HFFc6 (cell line): ENCODE measurements at places on chromosomes 6 and 20.

DNA sequence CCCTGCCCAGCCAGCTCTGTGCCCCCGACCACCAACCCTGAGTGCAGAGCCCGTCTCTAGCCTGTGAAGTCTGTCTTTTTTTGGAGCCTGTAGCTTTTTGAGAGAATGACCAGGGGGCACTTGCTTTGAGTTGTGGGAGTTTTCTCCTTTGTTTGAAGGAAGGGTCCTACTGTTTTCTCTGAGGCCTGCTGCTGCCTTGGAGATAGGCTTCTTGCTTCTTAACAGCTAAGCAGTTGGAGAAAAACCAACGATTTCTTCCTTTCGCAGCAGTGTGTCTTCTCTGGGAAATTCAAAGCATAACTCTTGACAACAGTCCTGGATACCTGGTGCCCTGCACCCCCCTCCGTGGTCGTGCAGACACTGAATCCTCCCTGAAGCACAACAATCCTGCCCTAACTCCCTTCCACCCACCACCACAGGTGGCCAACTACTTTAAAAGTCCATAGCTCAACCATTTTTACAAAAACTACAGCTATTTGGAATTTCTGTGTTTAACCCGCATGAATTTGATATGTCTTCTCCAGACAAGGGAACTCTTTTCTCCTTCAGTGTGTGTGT, 61.0 kb downstream of the FAM50B start:
- DNase-seq, result no peak

DNA sequence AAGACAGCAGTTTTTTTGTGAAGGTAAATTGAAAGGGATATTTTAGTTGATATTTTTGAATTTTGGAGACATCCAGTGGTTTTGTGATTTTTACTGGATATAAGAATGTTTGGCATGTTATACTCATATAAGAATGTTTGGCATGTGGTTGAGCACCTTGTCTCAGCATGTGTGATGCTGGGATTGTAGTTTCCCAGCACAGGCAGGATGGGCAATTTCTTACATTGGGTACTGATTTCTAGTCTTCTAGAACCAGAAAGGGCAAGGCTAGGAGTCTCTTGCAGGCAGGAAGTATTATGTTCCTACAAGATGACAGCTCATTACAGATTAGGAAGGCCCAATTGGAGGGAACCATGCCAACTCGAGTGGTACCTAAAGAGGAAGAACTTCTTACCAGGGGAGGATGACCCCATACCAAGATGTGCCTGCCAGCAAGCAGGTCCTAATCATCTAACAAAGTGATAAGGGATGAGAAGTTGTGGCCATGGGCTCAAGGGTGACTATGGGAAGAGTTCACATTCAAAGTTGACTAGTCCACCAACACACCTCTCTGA, 377.8 kb downstream of the UTRN start:
- no peak for DNase-seq

DNA sequence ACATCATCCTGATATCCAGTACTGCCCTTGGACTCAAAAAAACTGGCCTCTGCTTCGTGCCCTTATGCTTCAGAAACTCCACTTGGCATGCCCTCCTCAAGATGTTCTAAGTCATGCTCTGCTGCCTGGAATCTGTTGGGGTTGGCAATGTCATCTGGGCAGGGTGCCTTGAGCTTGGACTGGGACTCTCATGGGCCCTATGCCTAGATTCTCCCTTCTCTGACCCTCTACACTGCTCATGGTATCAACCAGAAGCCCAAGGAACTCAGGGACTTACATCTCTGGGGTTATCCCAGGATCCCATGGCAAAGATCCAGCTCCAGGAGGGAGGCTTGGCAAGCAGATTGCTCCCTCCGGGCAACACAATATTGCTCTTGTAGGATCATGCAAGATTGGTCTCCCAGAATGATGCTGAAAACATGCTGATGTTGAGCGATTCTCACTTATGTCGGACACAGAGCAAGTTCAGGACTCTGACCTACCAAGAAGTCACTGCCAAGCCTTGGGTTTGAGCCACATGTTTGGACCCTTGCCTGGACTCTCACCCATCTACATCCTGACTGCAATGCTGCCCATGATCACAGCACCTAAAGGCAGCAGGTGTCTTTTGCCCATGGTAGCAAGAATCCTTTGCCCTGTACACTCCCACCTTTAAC, 88.8 kb downstream of the ADAT2 start:
- DNase-seq, result no peak

DNA sequence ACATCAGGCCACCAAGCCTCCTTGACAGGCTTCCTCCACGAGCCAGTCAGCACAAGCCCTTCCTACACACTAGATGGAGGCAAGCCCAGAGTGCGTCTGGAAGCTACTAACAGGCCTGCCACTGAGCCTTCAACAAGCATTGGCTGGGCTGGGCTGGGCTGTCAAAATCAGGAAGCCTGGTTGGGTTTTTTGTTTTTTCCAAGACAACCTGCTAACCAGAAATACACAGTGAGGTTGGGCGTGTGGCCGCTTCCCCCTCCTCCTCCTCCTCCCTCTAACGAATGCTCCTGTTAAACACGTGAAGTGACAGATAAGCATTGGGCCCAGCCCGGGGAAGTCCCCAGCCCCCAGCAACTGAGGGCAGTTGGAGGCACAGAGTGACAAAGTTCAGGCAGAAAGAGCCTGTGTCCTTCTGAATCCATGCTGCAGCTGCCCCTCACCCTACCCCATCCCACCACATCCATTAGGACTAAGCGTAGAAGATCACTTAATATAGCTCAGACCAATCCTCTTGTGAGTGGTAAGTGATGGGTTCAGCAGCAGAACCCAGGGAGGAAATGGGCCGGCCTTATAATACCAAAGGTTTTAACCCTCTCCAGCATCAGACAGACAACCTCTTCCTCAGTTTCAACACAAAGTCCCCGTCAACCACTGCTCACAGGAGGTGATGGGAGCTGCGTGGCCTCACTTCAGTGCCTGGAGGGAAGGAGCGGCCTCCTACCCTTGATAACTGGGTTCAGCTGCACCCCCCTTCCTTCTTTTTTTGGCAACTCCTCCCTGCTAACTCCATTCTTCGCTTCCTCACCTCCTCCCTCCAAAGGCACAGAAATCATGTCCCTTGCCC, 1.1 kb downstream of the NFATC2 start:
- peak; percentile 48 for DNase-seq

GRCh38 chr6:167685654-167686053, 141.1 kb upstream of the AFDN start:
- DNase-seq, result no peak

GRCh38 chr6:73556836-73557235, 36.0 kb upstream of the EEF1A1 start:
- DNase-seq, result no peak

- no peak for DNase-seq
Measured at GRCh38 chr20:16410626-16411025, 162.6 kb downstream of the KIF16B start.

- no peak for DNase-seq
Measured at GRCh38 chr6:130259557-130259956, 36.8 kb upstream of the SAMD3 start.

- DNase-seq, result no peak
Measured at GRCh38 chr20:64053841-64054661, 4.6 kb upstream of the SOX18 start.

DNA sequence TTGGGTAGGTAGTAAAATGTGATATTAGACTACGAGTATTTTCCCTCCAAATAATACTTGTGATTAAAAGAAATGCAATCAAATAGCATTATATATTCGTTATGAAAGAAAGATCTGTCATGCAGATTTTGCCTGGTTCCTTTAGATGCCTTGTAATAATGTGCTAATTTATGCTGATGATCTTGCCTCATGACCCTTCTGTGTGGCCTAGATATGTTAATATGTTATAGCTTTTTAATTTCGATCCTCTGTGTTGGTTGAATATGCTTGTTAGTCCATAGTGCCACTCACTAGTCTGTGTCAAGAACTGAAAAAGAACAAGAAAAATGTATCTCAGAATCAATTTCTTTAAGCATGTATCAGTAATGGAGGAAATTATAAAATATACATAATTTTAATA, 31.9 kb downstream of the CDKAL1 start:
- DNase-seq, result no peak

- no peak for DNase-seq
Measured at GRCh38 chr6:170022827-170023619, 267.9 kb downstream of the DLL1 start.

GRCh38 chr6:24394061-24394779, 8.5 kb upstream of the MRS2 start:
- no peak for DNase-seq

DNA sequence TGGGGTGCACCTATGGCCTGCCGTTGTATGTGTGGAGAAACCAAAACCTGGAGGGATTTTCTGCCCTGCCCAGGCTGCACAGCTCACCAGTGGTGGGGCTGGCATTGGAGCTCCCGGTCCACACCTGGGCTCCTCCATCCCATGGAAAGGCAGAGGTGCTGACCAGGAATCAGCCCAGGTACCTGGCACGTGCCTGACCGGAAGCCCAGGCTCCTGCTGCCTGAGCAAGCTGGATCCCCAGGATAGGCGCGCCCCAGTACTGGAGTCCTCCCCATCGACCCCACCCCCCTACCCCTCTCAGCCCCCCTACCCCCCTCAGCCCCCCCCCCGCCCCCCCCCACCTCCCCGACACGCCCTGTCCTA, 39.9 kb upstream of the HMGA1 start:
- DNase-seq, result no peak

- no peak for DNase-seq
Measured at GRCh38 chr20:52984451-52984810, 12.3 kb downstream of the TSHZ2 start.

DNA sequence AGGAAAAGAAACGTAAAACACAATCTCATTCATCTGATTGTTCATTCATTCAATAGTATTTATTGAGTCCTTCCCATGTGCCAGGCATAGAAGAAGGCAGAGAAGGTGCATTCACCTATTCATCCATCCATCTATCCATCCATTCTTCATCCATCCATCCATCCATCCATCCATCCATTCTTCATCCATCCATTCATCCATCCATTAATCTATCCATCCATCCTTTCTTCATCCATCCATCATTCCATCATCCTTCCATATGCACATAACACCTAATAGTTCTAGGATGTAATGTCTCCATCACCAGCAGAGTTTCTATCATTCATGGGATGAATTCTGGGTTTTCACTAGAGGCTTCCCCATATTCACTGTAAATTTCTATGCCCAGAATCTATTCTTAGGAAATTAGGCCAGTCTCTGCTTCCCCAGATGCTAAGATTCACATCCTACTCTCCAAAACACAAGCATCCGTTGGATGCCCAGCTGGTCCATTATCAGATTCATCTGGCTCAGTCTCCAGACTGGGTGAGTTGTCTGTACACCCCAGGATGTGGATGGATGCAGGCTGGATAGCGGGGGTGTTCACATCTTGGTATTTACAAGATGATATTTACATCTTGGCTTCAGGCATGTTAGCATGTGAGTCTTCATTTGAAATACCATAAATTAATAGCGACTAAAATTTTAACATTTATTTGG, 517.7 kb upstream of the SULF2 start:
- no peak for DNase-seq

- no peak for DNase-seq
Measured at GRCh38 chr6:40930555-40930954, 108.5 kb downstream of the UNC5CL start.

DNA sequence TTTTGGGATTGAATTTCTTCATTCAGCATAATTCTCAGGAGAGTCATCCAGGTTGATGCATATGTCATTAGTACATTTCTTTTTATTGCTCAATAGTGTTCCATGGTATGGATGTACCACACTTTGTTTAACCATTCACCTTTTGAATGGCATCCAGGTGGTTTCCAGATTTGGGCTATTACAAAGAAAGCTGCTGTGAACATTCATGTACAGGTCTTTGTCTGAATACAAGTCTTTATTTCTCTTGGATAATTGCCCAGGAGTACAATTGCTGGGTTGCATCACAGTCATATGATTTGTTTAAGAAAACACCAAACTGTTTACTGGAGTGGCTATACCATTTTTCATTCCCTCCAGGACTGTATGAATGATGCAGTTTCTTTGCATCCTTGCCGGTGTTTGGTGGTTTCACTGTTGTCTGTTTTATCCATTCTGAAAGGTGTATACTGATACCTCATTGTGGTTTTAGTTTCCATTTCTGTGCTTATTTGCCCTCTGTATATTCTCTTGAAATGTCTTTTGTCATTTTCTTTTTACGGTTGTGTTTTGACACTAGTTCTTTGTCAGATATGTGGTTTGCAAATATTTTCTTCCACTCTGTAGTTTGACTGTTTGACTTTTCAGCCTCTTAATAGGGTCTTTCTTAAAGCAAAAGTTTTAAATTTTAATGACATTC, 8.8 kb downstream of the CDKAL1 start:
- peak; percentile 53 for DNase-seq

DNA sequence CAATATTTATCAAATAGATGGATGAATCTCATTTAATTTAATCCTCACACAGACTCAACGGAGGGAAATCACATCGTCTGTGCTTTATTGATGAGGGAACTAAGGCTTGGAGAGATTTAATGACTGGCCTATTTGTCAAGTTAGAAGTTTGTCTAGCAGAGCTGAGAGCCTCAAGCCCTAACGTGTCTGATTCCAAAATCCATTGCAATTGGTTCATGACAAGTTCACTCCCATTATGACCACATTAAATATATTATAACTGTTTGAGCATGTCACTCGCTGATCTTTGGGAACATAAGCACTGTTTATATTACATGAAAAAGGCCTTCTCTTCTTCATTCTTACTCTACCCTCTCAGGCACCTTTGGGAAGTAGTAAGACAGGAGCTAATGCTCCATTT, 89.4 kb upstream of the SIRPA start:
- no peak for DNase-seq

DNA sequence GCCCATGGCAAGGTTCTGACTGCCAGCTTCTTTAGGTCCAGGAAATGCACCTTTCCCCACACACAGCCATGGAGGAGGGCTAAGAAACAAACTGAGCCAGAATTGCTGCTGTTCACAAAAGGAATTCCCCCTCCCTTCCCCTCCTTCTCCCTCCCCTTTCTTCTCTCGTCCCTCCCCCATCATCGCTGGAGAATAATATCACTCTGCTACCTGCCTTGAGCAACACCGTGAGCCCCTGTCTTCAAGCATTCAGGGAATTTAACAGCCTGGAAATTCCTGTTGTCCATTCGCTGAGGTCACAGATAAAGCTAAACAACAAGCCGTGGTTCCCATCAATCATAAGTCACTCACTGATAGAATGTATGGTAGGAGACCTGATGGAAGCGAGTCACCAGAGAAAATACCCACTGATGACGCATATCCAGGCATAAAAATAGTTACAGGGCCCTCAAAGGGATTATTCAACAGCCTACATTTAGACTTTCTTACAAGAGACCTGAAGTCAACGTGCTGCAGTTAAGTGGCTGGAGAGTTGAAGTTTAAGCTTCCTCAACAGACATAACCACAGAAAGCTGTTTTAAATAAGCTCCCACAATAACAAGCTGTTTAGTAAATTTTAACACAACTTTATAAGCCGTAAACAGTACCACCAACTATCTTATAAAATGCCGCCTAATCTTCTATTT, 59.7 kb downstream of the HIVEP2 start:
- DNase-seq, result peak; percentile 93

GRCh38 chr6:85920782-85921181, 278.1 kb upstream of the SYNCRIP start:
- no peak for DNase-seq
